Effector CD8-positive, alpha-beta T cell (primary cell): ENCODE measurements at places on chromosomes 3 and 15.

- DNase-seq: no peak
Measured at GRCh38 chr3:113516115-113516505, 1.2 kb upstream of the SPICE1 start.

- no peak for DNase-seq
Measured at GRCh38 chr15:52236013-52236412, 44.8 kb upstream of the GNB5 start.

DNA sequence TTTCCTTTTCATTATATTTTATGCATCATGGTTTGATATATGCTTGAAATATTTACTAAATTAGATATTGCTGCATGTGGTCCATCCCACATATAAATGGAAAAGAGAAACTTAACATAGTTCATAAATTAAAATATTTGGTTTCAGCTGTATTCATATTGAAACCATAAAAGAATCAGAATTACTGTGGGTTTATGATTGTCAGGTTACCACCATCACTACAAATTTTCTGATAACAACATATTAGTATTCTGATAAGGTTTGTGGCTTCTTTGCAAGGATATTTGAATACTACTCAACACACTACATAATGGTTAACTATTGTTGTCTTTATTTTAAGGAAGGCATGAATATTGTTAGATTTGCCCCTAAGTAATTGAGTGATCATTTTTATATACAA is 235.5 kb downstream of the UBE2E2 start:
- no peak for DNase-seq

GRCh38 chr3:32443478-32443877 is 51.8 kb downstream of the CMTM7 start:
- no peak for DNase-seq

GRCh38 chr3:153835540-153835939 is 285.6 kb upstream of the ARHGEF26 start:
- DNase-seq: no peak

DNA sequence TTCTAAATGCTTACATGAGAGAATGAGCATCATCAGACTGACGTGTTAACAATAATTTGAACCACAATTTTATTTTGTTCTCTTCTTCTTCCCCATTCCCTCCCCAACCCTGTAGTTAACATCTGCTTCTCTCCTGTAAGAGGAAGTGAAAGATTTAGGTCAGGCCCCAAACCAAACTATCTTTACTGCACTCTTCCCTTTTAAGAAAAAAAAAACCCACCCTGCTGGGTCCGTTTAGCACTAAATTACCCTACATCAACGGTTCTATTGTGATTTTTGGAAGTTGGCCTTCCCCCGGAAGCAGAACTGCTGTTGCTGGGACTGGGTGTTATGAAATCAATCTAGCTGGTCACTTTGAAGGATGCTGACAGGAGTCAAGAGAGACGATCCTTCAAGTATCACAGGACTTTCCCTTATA is 49.4 kb downstream of the NFKBIZ start:
- no peak for DNase-seq

DNA sequence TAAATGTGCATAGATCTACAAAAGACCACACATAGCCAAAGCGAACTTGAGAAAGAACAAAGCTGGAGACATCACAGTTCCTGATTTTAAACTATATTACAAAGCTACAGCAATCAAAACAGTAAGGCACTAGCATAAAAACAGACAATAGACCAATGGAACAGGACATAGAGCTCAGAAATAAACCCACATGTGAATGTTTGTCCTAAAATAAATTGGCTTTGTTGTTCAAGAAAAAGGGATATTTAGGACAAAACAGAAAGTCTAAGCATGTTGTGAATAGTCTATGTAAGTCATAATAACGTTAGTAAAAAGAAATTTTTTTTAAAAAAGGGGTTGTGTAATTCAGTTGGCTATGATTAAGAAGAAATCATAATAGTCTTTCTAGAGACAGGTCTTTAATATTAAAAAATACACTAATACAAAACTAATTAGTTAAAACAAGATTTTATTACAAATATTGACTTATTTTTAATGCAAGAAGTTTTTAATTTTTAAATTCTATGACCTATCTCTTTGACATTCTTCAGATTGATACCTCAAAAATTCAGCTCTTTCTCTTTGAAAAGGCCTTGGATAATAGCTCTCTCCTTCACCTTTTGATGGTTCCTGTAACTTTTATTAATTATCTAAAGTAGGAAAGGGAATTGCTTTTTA is 11.6 kb downstream of the TMEM212 start:
- no peak for DNase-seq

DNA sequence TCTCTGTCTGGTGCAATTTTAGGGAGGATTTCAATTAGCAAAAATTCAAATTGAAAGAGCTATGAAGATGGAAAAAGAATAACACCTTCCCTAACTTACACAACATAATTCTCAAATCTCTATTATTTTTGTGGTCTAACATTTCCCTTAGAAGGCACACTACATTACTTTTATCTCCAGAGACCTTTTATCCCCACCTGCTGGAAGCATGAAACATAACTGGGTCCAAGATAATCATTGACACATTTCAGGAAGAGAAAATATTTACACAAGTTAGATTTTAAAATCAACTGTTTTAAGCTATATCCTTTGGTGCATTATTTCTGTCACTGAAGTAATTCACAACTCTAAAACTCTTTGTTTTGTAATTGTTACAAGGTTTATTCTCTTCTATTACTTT is 779.5 kb downstream of the ROBO1 start:
- DNase-seq: no peak

- DNase-seq: no peak
Measured at GRCh38 chr15:57273402-57273801, 102.9 kb upstream of the CGNL1 start.

DNA sequence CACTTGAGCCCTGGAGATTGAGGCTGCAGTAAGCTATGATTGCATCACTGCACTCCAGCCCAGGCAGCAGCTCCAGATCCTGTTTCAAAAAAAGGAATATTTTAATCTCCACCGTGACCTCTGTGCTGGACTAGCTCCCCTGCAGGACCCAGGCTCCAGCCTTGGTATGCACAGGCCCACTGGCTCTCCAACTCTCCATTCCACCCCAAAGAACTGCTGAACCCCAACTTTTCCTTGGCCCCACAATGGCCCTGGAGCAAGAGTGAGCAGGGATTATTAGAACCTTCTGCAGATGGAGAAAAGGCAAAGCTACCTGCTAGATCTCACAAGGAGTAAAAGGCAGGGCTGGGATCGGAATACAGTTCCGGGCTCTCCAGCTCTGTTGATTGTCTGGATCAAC is 32.8 kb upstream of the SFMBT1 start:
- DNase-seq: no peak

DNA sequence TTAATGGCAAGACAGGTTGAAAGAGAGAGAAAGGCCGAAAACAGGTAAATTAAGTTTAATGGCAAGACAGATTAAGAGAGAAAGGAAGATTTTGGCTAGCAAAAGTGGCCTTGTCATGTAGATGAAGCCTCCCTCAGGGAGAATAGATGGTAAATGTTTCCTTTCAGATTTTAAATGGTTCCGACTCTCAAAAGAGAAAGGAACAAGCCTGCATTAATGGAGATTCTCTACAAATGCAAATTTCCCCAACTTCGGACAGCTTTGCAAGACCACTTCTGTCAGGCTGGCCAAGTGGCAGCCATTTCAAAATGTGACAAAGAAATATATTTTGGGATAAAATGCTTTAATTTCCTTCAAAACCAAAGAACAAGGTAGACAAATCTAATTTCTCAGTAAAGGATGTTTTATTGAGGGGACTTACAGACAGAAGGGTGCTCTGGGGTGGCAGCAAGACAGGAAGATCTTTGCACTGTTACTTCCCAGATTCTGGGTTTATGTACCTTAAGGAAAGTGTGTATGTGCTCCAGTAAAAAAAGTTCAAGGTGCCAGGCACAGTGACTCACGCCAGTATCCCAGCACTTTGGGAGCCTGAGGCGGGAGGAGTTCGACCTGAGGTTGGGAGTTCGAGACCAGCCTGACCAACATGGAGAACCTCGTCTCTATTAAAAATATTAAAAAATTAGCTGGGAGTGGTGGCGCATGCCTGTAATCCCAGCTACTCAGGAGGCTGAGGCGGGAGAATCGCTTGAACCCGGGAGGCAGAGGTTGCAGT is 626.3 kb upstream of the NAALADL2 start:
- DNase-seq: no peak

- DNase-seq: no peak
Measured at GRCh38 chr3:188526057-188526456, 372.1 kb downstream of the LPP start.

DNA sequence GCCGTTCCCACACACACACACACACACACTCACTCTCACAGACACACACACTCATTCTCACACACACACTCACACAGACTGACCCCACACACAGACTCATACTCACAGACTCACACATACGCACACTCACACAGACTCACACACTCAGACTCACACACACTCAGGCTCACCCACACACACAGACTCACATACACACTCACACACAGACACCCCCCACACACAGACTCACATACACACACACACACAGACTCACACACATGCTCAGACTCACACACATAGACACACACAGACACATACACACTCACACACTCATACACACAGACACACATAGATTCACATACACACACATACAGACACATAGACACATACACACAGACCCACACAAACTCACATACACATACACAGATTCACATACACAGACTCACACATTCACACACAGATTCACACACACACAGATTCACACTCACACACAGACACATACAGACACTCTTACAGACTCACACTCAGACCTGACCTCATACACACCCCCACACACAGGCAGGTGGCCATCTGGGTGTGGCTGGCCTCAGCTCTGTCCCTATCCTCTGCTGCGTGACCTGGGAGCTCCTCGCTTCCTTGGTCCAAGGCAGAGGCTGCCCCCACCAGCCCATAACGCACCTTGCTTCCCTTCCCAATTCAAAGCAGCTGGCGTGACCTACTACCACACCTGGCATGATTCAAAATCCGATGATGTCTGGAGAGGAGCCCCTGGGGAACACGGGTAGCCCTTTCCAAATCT is 1.9 kb downstream of the C3orf22 start:
- no peak for DNase-seq
